ENCODE measurements at places on chromosomes 5 and 9.

GRCh38 chr5:178474562-178475184 is 115.5 kb downstream of the COL23A1 start:
- DNase-seq: no peak

- peak; percentile 28 for DNase-seq
Measured at GRCh38 chr5:139635606-139636206, 12.4 kb upstream of the CXXC5 start.

- DNase-seq: no peak
Measured at GRCh38 chr5:118968925-118969375, 19.4 kb downstream of the DTWD2 start.

- no peak for DNase-seq
Measured at GRCh38 chr5:170745481-170746071, 37.9 kb upstream of the GABRP start.

DNA sequence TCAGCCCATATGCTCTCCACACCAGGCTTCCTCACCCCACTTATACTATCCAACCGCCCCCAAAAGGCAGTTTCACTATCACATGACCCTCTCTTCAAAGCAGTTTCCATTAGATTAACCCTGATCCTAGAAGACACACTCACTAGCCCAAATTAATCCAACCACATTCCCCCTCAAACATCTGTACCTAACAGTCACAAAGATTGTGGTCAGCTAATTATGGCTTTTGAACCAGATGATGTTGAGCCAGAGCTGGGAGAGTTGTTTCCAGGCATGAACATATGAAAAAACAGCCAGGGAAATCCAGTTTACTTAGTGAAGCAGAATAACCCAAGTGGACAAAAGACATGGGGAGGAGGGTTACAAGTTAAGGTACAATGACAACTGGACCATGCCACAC is 131.2 kb downstream of the SPOCK1 start:
- DNase-seq: no peak

DNA sequence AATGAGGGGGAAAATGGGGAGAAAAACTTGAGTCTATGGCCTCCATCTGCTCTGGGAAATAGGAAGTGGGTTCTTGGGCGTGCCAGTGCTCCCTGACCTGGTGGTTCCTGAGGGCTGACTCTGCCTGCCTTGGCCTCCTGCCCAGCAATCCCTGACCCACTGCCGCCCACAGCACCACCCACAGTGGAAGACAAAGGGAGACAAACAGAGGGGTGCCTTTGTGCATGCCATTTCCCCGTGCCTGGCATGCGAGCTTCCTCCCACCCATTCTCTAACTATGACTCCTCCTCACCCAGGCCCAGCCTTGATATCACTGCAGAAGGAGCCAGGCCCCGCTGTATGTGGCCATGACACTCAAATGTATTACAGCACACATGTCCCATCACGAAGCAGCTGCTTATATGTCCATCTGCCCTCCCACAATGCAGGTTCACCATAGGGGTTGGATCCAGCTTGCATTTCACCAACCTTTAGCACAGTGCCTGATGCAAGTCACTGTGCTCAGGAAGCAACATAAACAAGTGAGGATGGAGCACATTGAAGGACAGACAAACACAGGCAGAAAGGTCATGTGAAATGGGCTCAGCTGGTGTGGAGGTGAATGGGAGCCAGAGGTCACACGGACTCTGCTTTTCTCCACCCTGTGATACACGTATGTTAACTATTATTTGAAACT is 84.4 kb downstream of the ADRB2 start:
- no peak for DNase-seq

GRCh38 chr9:106913276-106913675 is 50.3 kb downstream of the ZNF462 start:
- no peak for DNase-seq

DNA sequence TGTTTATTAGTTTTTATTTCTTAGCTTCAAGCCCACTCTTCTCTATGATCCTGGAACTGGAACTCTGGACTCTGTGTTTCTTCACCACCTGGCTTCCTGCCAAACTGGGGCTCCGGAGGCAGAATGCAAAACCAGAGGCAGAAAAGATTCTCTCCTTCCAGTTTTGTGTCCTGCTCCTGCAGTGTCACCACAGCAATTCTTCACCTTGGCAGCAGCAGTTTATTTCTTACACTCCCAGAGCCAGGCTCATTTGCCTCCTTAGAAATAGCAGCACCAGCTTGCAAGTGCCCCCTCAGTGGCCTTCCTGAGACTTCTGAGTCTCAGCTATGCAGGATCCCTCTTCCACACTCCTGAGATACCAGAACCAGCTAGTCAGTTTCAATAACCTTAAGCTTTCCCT is 26.7 kb upstream of the CAMK4 start:
- DNase-seq: peak; percentile 0

- DNase-seq: peak; percentile 28
Measured at GRCh38 chr9:744790-745484, 96.6 kb upstream of the DMRT1 start.

GRCh38 chr9:127437497-127438264 is 13.5 kb downstream of the ZNF79 start:
- DNase-seq: no peak

GRCh38 chr9:132069046-132069898 is 10.4 kb downstream of the MED27 start:
- DNase-seq: no peak

GRCh38 chr5:13746026-13746425 is 198.5 kb downstream of the DNAH5 start:
- DNase-seq: no peak

DNA sequence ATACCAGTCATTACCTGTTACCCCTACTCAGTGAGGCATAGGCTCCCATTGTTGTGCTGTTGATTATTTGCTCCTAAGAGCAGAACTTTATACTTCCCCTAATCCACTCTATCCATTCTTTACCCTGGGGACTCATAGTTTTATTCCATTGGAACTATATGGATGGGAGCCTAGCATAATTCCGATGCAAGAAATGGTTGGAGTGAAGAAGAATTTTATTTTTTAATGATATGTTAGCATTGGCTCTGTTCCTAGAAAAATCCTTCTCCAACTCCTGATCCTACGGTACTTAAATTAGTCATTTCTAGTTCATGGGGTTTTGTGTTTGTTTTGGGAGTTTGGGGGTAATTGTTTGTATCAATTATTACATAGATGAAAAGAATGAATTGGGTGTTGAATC is 191.5 kb downstream of the GOLPH3 start:
- no peak for DNase-seq

DNA sequence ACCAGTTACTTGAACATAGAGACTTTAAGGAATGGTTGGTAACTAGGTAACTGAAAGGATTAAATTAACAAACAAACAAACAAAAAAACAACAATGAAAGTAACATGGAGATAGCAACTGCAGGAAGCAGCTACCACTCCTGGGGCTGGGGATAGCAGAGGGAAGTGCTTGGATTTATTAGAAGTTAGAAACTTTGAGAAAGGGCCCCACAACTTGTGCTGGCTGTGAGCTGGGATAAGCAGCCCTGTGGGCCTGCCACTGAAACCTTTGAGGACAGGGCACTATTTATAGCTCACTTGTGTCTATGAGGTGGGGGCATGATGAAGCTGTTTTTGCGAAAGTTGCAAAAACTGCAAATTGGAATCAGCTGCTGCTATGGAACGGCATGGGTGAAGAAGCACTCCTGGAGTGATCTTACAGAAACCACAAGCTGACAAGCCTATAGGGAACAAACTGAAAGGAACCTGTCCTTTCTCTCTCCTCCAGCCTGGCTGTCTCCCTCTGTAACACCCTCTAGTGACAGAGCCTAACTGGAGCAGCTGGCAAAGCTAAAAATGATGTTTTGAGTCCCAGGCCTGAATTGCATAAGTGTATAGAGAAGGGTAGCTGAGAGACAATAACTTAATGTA is 91.4 kb upstream of the RANBP6 start:
- DNase-seq: no peak

- no peak for DNase-seq
Measured at GRCh38 chr9:82091100-82091499, 102.5 kb downstream of the SPATA31D1 start.

GRCh38 chr9:86682240-86682639 is 265.1 kb downstream of the GAS1 start:
- no peak for DNase-seq

DNA sequence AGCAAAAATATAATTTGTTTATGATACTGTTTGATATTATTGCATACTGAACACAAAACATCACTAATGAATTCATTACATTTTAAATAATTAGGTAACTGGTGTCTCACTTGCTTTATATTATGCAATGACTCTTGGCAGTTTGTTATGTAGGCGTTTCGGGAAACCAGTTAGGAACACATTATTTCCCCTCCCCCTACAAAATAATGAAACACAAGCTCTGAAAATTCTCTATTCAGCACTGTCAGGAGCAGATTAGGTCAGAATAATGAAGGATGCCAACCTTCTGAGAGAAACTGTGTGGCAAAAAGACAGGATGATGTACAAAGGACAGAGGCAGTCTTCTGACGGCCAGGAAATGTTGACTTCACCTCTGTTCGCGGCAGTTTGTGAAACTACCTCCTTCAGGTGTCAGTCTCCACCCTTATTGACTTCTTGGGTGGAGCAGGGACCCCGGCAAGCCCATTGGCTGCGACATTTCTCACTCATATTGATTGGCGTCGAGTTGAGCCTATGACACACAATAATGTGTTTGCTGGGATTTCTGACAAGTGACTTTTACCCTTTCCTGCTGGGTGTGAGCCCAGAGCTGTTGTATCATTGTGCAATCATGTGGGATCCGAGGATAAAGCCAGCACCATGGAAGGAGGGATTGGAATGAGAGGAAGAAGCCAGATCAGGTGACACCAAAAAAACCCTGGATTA is 33.9 kb downstream of the SH3PXD2B start:
- DNase-seq: peak; percentile 78

GRCh38 chr5:157603333-157604190 is 28.0 kb upstream of the ADAM19 start:
- DNase-seq: no peak

DNA sequence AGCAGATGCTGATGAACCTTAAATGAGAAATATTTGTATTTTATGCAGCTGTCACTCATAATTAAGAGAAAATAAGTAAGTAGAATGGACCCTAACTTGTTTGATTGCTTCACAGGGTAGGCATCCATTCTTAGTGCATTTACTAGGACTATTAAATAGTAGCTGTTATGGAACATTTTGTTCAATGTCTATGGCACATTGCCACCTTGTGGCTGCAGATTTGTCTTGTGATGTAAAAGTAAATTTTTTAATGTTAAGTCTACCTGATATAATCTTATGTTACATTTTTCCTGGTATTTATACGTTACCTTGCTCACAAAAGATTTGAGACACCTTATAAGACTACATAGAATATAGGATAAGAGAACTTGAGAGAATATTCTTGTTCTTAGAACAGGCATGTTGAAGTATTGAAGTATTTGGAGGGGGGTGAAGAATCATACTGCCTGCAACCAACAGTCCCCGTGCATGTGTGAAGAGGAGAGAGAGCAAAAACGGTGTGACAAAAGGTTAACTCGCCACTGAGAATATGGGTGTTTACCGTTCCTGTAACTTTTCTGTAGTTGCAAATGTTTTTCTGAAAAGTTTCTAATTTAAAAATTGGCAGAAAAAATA is 161.1 kb downstream of the MAST4 start:
- DNase-seq: peak; percentile 10

DNA sequence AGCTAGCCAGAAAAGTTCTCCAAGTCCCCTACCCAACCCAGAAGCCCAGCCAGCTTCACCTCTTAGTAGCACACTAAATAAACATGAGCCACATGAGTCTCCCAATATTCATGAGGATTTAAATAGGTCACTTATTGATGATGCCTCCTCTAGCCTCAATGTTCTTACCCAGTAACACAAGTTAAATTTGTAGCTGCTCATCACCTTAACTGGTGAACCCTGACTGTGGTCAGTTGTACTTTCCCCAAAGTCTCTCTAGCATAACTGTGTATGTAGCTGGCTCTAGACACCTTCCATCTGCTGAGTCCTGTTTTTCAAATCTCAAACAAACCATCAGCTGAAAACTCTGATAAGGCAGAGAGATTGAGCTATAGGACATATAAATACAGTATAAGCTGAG is 100.3 kb upstream of the ELAVL2 start:
- no peak for DNase-seq

GRCh38 chr9:130296783-130297055 is 31.2 kb downstream of the HMCN2 start:
- no peak for DNase-seq

- no peak for DNase-seq
Measured at GRCh38 chr5:84257061-84257460, 127.6 kb downstream of the EDIL3 start.

DNA sequence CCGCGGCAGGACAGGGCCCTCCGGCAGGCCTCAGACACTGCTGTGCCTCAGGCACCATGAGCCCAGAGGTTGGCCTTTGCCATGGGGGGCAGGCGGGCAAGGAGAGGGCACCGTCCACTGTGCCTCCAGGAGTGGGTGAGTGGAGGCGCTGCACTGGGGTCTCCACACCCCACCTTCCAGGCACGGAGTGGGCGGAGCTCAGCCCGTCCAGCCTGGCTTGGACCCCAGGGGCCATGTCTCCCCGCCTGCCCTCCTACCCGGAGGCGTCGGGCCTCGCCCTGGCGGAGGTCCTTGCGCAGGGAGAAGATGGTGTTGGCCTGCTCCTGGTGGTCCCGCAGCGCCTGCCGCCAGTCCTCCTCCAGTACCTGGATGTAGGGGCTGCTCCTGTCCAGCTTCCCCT is 3.4 kb downstream of the CARD9 start:
- DNase-seq: no peak

GRCh38 chr9:109779711-109780452 is at the start of gene PALM2AKAP2:
Gene PALM2AKAP2 (plus strand): TSS chr9:109780198. CDS start chr9:109780489, 291 bp downstream.
- no peak for DNase-seq

DNA sequence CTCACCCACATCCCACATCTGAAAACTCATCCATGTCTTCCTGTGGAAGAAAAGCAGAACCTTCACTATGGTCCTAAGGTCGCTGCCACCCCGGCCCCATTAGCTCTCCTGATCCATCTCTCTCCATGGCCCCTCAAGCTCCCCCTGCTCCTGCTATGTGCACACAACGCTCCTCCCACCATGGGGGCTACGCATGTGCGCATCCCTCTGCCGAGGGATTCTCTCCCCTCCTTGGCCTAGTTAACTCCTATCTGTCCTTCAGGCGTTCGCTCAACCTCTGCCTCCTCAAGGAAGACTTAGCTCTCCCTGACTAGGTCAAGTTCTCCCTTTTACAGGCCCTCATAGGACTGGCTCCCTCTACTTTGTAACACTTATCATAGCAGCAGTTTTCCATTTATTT is 9.8 kb downstream of the AKNA start:
- DNase-seq: no peak

DNA sequence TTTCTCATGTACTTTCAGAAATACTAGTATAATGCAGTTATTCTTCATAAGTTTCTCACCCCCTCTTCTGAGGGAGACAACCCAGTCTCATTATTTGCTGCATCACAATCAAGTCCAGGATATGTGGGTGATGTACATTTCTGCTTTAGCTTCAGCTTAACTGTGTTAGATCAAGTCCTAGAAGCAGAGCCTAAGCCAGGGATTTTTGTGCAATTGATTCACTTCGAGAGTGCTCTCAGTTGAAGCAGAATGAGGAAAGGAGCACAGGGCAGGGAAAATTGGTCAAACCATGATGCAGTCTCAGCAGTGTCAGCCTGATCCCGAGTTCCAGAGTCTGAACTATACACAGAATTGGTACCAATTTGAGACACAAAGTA is 15.1 kb downstream of the HNRNPK start:
- DNase-seq: no peak

GRCh38 chr5:7897014-7897600 is 28.2 kb downstream of the MTRR start:
- DNase-seq: no peak

Data from substantia nigra (tissue), 51 donors.